ENCODE measurements at places on chromosomes 4 and X.

- no peak for DNase-seq
Observed at GRCh38 chr4:110643096-110643495, 20.2 kb upstream of the PITX2 start.

DNA sequence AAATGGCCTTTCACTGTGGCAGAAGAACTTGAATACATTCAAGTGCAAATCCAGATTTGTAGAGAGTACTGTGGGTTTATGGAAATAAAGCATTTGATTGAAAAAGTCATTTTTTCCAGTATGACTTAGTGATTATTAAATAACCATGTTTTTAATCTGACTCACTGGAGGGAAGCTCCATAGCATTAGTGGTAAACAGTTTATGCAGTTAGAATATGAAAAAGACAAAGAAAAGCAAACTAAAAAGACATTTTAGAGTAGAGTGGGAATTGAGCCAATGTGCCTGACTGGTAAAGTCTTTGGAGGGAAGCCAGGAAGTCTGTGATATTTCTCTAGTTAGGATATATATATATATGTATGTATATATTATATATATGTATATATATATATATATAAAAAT is 53.4 kb downstream of the FAT4 start:
- no peak for DNase-seq

- DNase-seq = no peak
Observed at GRCh38 chr4:120842031-120842430, 80.5 kb downstream of the PRDM5 start.

DNA sequence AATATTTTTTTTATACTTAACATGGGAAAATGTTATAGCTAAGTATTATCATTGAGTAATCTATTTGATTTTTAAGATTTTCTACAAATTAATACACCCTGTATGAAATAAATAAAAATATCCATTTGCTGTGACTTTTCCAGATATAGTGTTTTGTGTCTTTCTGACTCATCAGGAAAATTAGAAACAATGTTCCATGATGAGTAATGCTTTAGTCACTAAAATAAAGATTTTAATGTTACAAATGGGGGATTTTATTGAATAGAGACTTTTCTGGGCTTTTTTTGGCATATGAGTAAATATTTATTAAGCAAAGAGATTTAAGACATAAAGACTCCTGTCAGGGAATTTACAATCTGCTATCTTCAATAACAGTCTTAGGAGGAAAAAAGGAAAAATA is 279.2 kb upstream of the NOCT start:
- no peak for DNase-seq

- no peak for DNase-seq
Observed at GRCh38 chr4:39043058-39043860, 11.1 kb upstream of the TMEM156 start.

GRCh38 chr4:55078987-55079386 is 46.4 kb downstream of the KDR start:
- no peak for DNase-seq

DNA sequence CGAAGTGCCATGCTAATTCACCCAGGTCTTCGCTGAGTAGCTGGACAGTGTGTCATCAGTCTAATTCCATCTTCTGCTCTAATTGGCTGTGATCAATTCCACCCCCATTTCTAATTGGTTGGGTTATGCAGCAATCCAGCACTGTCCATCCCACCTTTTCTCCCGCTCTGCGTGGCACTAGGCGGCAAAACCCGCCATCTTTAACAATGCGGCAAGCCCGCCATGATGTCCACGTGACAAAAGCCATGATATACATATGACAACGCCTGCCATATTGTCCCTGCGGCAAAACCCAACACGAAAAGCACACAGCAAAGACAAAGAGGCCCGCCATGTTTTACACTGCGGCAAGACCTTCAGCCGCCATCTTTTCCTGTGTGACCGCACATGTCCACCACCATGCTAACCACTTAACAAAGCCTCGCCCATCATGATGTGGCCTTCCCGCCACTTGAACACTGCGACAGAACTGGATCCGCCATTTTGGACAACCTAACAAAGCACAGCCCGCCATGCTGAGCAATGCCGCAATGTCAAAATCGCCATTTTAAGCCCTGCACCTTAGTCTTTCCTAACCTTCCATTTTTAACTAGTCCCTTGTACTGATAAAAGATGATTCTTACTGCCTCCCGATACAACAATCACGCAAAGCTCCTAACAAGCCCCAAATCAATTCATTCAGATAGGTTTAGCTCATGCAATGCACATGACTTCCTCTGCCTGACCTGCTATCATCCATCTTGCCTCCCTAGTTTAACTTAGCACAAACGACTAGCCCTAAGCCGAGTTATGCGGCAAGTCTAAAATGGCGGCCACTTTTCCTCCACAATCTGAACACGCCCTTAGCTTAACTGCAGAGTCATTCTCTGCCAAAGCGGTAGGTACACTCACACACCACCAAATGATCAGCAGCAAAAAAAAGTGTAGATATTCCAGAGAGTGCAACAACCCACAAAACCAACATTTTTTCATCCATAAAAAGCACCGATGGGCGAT is 288.3 kb downstream of the CHIC1 start:
- DNase-seq = no peak

DNA sequence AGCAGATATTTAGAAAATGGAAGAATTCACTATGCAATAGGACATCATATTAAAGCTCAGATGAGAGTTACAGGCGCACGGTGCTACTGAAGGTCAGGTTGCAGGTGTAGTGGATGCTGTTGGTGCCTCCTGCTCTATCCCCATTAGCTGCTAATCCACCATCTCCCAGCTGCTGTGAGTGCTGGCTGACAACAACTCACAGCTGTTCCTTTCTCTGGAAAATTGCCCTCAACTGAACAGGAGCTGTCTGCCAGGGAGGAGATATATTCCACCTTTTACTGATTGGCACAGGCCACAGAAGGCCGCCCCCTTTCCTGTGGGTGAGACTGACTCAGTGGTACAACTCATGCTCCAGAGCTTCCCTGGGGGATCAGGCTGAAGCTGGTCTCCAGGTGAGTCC is 48.7 kb downstream of the UCHL1 start:
- DNase-seq = no peak

GRCh38 chrX:130877892-130878341 is 25.1 kb downstream of the ENOX2 start:
- DNase-seq = no peak

- no peak for DNase-seq
Observed at GRCh38 chr4:169080981-169081380, 70.9 kb upstream of the CBR4 start.

DNA sequence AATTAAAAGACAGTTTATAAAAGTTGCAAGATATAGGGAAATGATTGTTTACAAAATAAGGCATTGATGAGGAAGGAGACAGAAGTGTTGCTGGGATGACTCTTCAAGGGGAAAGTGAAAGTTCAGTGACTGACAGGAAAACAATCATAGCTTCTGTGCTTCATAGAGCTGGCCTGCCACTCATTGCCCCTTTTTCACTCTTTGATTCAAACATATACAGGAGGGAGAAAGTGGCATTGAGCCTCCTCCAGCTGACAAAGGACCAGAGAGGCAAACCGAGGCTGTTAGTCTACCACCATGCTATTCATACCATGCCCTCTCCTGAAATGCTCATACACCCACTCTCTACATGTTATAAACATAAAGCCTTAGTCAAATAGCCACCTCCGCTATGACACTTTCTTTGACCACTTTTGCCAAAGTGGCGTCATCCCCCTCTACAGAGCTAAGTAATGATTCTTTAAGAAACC is 79.2 kb upstream of the ATOH1 start:
- DNase-seq = no peak

DNA sequence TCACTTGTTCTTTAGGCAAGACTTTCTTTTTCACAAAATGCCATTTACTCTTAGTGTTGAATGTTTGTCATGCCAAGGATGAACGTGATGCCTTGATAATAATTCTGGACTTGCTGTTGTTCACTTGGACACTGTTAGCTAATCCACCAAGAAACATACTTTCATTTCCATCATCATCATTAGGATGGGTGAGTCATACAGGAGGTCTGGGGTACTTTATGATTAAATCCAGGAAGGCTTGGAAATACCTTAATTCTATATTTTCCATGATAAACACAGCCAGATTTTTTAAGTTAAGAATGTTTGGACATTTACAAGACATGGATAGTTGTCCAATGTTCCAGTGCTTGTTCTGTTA is 260.7 kb upstream of the GIMD1 start:
- no peak for DNase-seq

GRCh38 chrX:49171752-49172279 is at the start of gene PLP2:
TSS of gene PLP2 (plus strand) at chrX:49171898. CDS start at chrX:49172001, 103 bp downstream.
- DNase-seq = no peak

GRCh38 chrX:18674417-18674787 is 2.5 kb upstream of the RS1 start:
- no peak for DNase-seq

GRCh38 chrX:24498181-24498580 is 33.1 kb downstream of the PDK3 start:
- no peak for DNase-seq

DNA sequence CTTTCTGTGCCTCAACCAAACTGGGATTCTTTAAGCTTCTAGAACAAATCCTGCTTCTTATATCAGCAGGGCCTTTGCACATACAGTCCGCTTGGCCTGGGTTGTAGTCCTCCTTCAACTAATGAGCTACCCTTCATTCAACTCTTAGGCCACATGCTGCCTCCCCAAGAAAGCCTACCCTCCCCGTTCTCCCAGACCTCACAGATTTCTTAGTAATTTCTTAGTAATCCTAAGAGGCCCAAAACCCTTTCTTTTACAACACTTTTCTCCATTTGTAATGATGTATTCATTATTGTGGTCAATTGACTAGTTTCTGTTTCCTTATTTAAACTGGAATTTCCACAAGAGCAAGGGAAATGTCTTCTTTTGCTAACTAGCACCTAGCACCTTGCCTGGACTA is 233.1 kb downstream of the PPP1R2C start:
- DNase-seq = no peak

- DNase-seq = no peak
Observed at GRCh38 chrX:50469206-50469605, 1.4 kb downstream of the DGKK start.

DNA sequence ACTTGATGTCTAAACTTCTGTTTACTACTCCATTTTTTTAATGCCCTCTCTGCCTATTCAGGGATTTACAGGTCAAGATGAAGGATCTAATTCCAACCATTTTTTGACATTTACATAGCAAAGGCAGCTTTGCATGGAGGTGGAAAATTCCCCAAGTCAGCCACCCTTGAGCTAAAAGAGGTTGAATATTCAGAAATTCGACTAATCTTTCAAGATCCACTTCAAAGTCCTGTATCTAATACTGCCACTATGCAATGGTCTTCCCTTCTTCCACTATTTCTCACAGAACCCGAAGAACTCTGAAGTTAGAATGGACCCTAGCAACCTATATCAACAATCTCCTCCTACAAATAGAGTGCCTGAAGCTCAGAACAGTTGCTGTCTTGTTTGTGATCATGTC is 21.6 kb downstream of the CFAP97 start:
- DNase-seq = no peak

DNA sequence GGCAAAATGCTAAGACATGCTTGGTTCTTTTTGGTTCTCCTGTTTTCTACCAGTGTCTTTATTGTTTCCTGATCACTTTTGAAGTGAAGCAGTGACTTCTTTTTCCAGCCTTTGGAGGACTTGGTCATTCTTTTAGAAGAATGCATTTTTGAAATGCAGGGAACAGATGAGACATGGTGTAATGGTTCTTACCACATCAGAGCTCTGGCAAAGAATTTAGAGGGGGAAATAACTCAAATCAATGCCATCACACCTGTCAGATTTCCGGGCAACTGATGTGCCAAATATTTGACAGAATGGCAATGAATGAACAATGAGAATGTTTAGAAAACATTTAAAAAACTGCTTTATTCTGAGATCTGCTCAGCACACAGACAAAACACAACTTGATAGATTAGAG is 519.6 kb downstream of the IQCM start:
- no peak for DNase-seq

- DNase-seq = no peak
Observed at GRCh38 chr4:108315694-108316093, 147.0 kb upstream of the LEF1 start.

- DNase-seq = no peak
Observed at GRCh38 chrX:16459008-16459407, 190.9 kb upstream of the S100G start.

GRCh38 chrX:39716802-39717540 is 380.8 kb downstream of the BCOR start:
- no peak for DNase-seq

DNA sequence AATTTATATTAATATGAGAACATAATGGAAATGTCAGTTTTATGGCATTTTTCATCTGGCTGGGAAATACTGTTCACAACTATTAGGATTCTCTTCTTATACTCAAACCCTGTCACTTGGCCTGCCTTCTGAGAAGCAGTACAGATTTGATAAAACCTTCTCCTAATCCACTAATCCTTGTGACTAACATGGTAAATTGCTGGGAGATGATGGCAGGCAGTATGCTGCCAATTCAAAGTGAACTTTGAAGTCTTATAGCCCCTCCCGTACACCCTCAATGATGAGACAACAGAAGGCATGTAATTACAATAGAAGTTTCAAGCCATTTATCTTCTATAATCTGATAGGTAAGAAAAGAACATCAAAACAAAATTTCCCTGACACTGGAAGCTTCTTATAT is 36.9 kb downstream of the PAQR3 start:
- no peak for DNase-seq

DNA sequence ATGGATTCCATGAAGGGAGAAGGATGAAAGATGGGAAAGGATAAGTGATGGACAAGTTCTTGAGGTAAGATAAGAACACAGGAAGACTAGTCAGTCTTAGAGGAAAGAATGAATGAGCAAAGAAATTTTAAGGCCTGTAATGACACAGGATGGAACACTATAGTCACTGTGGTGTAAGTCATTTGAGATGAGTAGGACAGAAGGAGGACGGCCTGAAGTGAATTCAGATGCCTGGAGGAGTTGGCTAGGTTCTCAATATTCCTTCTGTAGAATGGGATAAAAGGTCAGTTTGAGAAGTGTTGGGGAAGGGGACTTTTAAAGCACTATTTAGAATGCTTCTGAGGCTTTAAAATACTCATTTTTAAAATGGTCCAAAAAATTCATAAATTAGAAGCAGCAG is 3.9 kb downstream of the MSMO1 start:
- DNase-seq = no peak

- DNase-seq = no peak
Observed at GRCh38 chrX:65677954-65678469, 10.6 kb downstream of the MSN start.

- DNase-seq = no peak
Observed at GRCh38 chrX:100913111-100913510, 15.6 kb downstream of the XKRX start.

GRCh38 chr4:149353241-149353640 is 462.4 kb downstream of the IQCM start:
- no peak for DNase-seq

GRCh38 chr4:38413524-38414341 is 250.3 kb upstream of the KLF3 start:
- DNase-seq = no peak

DNA sequence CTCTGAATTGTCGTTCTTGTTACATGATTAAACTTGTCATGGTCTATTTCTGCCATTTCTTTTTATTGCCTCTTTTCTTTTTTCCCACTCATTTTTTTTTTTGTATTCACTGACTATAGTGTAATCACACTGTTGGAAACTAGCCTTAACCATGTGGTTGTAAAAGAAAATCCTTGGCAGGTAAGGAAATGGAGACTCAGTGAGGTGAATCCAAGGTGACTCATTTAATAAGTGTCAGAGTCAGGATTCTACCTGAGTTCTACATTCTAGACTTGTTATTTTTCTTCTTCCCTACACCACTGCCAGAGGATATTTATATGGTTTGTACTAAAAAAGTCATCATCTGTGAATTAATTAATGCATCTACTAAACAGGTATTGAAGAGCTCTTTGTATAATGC is 152.2 kb downstream of the CBLL2 start:
- no peak for DNase-seq

Data from iPS DF 19.7 (cell line).